Daoy (cell line): ENCODE measurements at places on chromosomes 1 and 21.

- DNase-seq, result no peak
Measured at GRCh38 chr1:61427510-61427909, 297.4 kb downstream of the TM2D1 start.

GRCh38 chr1:245558069-245558468 lies 403.3 kb downstream of the KIF26B start:
- no peak for DNase-seq

DNA sequence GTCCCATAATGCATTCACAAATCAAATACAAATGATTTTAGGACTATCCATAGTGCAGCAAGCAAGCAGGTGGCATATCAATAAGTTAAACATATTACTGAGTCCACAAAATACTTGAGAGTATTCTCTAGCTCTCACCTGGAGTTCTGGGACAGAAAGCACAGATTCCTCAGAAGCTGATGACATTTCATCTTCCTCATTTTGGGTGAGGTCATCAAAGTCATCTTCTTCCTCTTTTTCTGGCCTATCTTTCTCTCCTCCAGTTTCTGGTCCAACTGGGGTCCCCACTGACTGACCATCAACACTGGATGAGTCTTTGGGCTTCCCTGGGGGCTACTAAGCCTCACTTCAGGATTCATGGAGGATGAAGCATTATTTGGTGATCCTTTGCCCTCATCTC lies 38.9 kb downstream of the YY1AP1 start:
- DNase-seq, result no peak

DNA sequence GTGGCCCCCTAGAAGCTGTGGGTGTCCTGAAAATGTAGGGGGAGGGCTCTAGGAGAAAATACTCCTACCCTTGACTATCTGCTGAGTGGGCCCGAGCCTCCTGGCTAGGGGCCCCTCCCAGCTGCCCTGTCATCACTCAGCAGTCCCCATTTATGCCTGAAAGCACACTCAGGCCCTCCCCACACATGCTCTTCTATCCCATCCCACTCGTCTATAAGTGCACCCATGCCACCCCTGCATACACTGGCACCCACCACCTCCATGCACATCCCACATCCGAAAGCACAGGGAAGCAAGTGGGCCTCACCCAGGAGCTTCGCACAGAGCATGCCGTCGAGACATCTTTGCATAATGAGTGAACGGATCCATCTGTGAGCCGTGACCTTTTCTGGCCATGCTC lies 80.4 kb upstream of the POU3F1 start:
- DNase-seq, result no peak

- DNase-seq, result peak; percentile 79
Measured at GRCh38 chr21:36718951-36719501, 20.1 kb downstream of the SIM2 start.

GRCh38 chr1:18761948-18762840 lies 97.3 kb downstream of the TAS1R2 start:
- peak; percentile 44 for DNase-seq

GRCh38 chr1:234961456-234962339 lies 166.9 kb downstream of the TOMM20 start:
- DNase-seq, result peak; percentile 78
